Fibroblast of villous mesenchyme (primary cell): ENCODE measurements at places on chromosomes 13 and 19.

- DNase-seq, result no peak
These were observed 56.3 kb upstream of the DIAPH3 start for GRCh38 chr13:60220072-60220471.

- DNase-seq, result no peak
These were observed 624.4 kb upstream of the ARGLU1 start for GRCh38 chr13:107192289-107192688.

- DNase-seq, result no peak
These were observed 89.4 kb upstream of the TSHZ3 start for GRCh38 chr19:31438401-31439269.

DNA sequence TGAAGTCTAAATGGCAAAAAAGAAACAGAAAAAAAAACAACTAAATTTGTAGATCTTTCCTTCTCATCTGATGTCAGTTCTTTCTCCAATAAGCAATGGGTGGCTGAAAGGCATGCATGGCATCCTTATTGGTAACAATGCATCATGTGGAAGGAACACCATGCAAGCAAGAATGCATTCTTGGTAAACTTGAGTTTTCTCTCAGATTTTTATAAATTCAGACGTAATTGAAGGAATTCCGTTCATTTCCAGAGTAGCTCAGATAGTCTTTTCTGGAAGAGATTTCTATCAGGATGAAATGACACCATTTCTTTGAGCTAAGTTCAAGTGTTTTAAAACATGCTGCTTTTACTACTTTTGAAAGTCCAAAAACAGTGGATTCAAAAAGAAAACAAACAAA is 373.0 kb downstream of the COG6 start:
- peak; percentile 12 for DNase-seq

DNA sequence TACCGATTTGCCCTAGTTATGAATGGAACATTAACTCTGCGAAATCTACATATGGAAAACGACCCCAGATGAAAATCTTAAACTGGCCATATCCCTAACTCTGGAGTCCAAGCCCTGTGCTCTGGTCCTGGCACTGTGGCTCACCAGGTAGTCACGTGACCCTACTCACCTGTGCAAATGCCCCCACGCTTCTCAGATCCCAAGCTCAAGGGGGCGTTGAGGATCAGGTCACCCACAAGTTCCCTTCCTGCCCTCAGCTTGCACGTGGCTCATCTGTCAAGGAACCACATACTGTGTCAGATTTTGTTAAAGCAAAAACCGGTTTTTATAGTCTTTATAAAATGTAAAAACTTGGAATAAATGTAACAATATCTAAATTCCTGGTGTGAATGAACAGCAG is 324.0 kb downstream of the SHISA2 start:
- no peak for DNase-seq

- DNase-seq, result peak; percentile 67
These were observed 16.2 kb upstream of the PRODH2 start for GRCh38 chr19:35828692-35829301.

GRCh38 chr13:77412116-77412635 is 85.3 kb upstream of the MYCBP2 start:
- no peak for DNase-seq

GRCh38 chr19:18772620-18773587 is 18.2 kb downstream of the COMP start:
- DNase-seq, result no peak

DNA sequence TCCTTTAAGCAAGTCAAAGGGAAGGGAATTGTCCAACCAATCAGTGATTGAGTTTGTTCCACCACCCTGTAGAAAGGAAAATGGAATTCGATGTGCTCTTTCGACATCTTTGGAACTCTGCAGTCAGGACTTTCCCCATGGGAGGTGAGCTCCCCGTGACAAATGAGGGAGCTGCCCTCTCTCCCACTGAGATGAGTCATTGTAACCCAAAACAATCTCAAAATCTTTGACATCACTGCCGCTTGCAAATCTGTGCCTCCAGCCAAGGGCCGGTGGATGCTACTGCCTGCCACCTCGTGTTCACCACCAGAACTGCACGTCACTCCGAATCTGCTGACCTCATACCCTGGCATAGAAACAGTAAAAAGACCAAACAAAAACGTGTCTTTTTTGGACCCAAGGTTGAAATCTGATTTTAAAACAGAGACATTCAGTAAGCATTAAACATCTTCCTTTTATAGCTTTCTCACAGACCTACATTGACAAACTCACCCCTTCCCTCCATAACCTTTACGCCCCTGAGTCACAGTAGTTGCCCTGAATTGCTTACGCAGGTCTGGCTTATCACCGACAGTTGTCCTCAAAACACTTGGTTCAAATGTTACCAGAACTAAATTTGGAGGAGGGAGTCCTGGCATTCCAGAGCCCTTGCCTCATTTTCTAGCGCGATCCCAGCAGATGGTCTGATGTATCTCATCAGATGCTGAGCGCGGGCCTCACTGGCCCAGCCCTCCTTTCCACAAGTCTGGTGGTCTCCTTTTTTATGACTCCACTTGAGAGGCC is 105.2 kb downstream of the COL4A2 start:
- peak; percentile 100 for DNase-seq

DNA sequence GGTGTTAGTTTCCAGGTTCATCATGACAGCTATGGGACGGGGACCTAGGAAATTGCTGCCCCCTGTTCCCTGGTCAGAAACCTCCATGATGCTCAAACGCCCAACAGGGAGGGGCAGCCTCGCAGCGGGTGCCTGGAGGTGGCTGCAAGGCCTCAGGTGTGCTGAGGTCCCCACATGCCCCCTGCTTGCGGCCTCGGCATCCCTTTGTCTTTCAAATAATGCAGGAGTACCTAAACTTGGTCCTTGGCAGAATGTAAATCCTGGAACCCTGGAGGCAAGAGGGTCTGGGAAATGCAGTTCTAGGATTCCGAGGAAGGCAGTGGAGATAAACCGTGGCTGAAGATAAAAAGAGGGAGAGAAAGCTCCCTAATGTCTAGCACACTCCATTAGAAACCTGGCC is 52.4 kb downstream of the SKA3 start:
- no peak for DNase-seq

DNA sequence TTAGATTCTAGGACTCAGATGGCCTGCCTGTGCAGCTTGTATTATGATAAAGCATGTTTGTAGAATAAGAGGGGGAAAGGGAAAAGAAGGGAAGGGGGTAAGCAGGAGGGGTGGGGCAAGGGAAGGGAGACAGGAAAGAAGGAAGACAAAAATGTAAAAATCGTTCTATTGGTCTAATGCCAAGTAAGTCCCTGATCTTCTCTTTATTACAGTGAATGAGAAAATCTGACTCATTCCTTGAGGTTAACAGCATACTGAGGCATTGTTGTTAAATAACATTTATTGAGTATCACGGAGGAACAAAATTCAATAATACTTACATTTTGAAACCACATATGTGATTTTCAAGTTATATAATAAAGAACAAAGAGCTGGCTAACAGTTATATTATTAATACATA is 1534.7 kb downstream of the OLFM4 start:
- DNase-seq, result no peak

GRCh38 chr13:83798731-83799130 is 83.5 kb downstream of the SLITRK1 start:
- no peak for DNase-seq

- peak; percentile 57 for DNase-seq
These were observed 1.2 kb downstream of the KL start for GRCh38 chr13:33017323-33017929.

- DNase-seq, result peak; percentile 16
These were observed 50.7 kb downstream of the ZNF723 start for GRCh38 chr19:22882797-22883196.

- no peak for DNase-seq
These were observed 893.7 kb downstream of the UQCRFS1 start for GRCh38 chr19:28319227-28319626.

- peak; percentile 36 for DNase-seq
These were observed 642.4 kb upstream of the SGCG start for GRCh38 chr13:22538400-22538799.

DNA sequence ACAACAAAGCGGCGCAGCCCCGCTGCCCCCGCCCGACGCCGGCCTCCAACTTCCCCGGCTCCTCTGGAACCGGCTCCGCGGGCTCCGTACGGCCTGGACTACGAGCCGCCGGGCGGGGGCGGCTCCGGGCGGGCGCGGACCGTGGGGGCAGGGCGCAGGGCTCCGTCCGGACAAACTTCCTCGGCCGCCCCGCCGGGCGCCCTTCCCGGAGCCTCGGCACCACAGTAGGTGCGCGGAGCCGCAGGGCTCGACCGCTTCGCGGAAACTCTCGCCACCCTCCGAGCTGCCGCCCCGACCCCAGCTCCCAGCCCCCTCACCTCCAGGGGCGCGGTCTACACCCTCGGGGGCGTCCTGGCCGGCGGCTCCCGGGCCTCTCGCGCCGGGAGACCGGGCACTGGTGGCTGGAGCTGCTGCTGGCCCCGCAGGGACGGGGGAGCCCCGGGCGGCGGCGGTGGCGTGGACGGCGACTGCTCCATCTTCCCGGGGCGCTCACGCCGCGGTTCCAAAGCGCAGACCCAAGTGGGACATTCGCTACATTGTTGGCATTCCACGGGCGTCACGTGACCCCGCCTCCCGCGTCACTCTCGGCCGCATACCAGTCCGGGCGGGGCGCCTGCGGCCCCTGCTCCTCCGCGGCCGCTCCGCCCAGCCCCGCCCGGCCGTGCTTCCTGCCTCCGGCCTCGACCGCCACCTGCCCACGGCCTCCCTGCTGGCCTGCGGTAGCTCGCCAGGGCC is at the start of gene LATS2:
Gene LATS2 (minus strand): TSS at position 558 of the 735 bp plus-strand sequence. CDS start 15,560 bp downstream, outside the sequence.
- DNase-seq, result peak; percentile 95

GRCh38 chr19:2022289-2022688 is 6.8 kb upstream of the BTBD2 start:
- no peak for DNase-seq

DNA sequence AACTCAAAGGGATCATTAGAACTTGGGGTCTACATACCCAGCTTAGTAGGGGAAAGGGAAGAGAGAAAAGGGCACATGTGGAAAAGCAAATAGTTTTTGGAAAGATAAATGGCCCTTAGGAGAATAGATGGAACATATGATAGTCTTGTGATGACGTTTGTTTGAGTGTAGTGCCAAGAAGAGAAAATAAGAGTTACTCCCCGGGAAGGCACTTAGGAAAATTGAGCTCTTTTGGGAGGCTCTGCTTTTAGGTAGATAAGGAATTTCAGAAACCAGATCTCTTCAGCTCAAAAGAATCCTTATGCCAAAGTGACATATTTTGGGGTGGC is 44.8 kb upstream of the SERTM1 start:
- no peak for DNase-seq

- DNase-seq, result no peak
These were observed 401.6 kb downstream of the COG6 start for GRCh38 chr13:40056898-40057619.

- no peak for DNase-seq
These were observed 19.1 kb upstream of the TEX101 start for GRCh38 chr19:43395561-43395960.

- DNase-seq, result no peak
These were observed 7.8 kb downstream of the PTGER1 start for GRCh38 chr19:14467391-14467790.

GRCh38 chr13:20425819-20426219 is 99.8 kb downstream of the CRYL1 start:
- no peak for DNase-seq

- peak; percentile 93 for DNase-seq
These were observed 15.3 kb upstream of the GPR183 start for GRCh38 chr13:99322297-99323103.

DNA sequence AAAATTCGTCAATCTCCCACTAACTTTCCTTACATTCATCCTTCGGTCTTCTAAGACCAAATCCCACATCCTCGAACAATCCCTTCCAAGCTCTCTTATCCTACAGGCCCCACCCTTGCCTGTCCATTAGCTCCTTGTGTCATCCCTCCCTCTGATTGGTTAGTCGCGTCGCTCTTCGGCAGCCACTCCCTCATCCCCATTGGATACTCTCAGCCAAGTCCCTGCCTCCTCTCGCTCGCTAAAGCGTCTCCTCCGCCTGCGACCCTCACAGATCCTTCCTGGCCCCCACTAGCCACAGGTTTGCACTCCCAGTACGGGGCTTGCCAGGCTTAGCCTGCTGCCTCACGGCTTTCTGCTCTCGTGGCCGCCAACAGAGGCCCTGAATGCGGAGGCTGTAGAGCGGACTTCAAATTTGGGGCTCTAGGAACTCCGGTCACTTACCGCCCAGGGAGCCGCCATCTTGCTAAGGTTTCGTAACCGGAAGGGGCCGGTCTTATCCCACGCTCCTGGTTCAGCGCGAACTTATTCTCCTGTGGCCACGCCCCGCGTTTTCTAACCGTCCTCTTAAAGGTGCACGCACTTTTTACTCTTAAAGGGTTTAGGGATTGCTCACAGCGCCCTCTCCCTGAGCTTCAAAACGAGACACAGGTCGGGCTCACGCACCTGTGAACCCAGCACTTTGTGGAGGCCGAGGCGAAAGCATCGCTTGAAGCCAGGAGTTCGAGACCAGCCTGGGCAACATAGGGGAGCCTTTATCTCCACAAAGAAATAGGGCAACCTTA is at the start of gene DMAC2:
Gene DMAC2 (minus strand): TSS at position 472 of the 782 bp plus-strand sequence. CDS start 13 bp downstream, at position 459.
- DNase-seq, result peak; percentile 98

DNA sequence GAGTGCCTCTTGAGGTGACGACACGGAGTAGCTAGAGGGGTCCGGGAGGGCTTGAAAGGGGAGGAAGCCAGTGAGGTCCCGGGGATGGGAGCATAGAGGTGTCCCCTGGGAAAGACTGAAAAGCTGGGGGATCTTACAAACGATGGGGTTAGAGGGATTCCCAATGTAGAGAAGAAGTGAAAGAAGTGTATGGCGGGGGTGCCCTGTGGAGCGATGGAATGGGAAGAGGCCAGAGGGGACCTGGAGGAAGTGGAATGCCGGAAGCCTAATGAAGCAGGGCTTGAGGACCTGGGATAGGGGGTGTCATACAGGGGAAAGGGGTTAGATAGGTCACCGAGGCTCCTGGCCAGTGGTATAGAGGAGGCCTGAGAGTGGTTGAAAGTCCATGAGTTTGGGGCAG is 580 bp downstream of the AP2A1 start:
- DNase-seq, result no peak

GRCh38 chr19:31261603-31262212 is 87.5 kb downstream of the TSHZ3 start:
- DNase-seq, result peak; percentile 98
